ENCODE measurements at places on chromosomes 16 and 17. TPM values are rescaled to one million over a fixed set of nuclear protein-coding genes. Genes with fewer than 3 reads are reported as not detected.

- no peaks in the 10 kb centered on the region for H3K27me3 ChIP-seq
- no peaks in the 10 kb centered on the region for H3K36me3 ChIP-seq
- H3K4me1 ChIP-seq: peaks cover 20% of the 10 kb centered on the region
- no peak for DNase-seq
- H3K27ac ChIP-seq: peak overlapping the region; percentile 59
- peak overlapping the region; percentile 75 for H3K4me3 ChIP-seq
These were observed 3.0 kb downstream of the BAHCC1 start for GRCh38 chr17:81398176-81398831.

GRCh38 chr17:69269131-69269998 is 40.7 kb upstream of the ABCA10 start:
- H3K36me3 ChIP-seq: no peaks in the 10 kb centered on the region
- DNase-seq: no peak
- no peaks in the 10 kb centered on the region for H3K27me3 ChIP-seq

DNA sequence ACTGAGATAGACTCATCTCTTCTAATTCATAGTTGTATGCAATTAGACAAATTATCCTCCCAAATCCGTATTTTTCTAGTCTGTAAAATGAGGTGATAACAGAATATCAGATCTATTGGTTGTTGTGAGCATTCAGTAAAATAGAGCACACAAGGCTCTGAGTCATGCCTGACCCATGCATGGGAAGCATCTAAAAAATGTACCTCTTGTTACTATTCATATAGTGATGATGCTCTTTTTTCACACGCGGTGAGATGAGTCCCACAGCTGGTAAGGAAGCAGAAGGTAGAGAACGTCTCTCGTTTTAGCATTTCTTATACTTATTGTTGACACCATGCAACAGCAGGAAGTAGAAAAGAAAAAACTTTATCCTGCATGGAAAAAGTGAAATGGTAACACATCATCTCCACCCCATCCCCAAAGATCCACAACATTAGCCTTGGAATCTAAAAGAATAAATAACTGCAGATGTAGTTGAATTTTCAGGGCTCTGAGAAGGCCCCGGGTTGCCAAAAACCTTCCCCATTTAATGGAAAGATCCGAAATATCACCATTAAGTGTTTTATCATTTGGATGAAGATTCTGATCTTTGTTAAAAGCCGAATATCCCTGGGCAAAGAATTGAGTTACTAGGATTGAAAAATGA is 215.6 kb downstream of the TMEM114 start:
- H3K27ac ChIP-seq: no peak overlapping the region
- no peaks in the 10 kb centered on the region for H3K36me3 ChIP-seq
- H3K4me3 ChIP-seq: no peak overlapping the region
- H3K4me1 ChIP-seq: no peaks in the 10 kb centered on the region
- H3K27me3 ChIP-seq: no peaks in the 10 kb centered on the region

Gene CACNG5
- not detected for total RNA-seq

- H3K36me3 ChIP-seq: no peaks in the 10 kb centered on the region
- no peak for DNase-seq
- H3K4me3 ChIP-seq: no peak overlapping the region
- no peak overlapping the region for H3K27ac ChIP-seq
- H3K4me1 ChIP-seq: no peaks in the 10 kb centered on the region
- no peaks in the 10 kb centered on the region for H3K27me3 ChIP-seq
These were observed 15.1 kb downstream of the SLC6A4 start for GRCh38 chr17:30220414-30220813.

Gene TEN1
- 13.5 TPM for total RNA-seq

Gene MFAP4
- 168 TPM for total RNA-seq

- DNase-seq: peak; percentile 45
- peaks cover 3% of the 10 kb centered on the region for H3K4me1 ChIP-seq
- H3K27ac ChIP-seq: peak overlapping the region; percentile 26
- H3K27me3 ChIP-seq: no peaks in the 10 kb centered on the region
- H3K36me3 ChIP-seq: no peaks in the 10 kb centered on the region
- peak overlapping the region; percentile 75 for H3K4me3 ChIP-seq
These were observed 230.9 kb downstream of the MRTFB start for GRCh38 chr16:14302031-14302398.

Gene CANT1
- 42.7 TPM for total RNA-seq

Gene KRT222
- 0.51 TPM for total RNA-seq

GRCh38 chr16:12757546-12757945 is 46.1 kb downstream of the CPPED1 start:
- no peak overlapping the region for H3K27ac ChIP-seq
- H3K36me3 ChIP-seq: no peaks in the 10 kb centered on the region
- no peak for DNase-seq

- H3K36me3 ChIP-seq: no peaks in the 10 kb centered on the region
- H3K27ac ChIP-seq: no peak overlapping the region
- peak; percentile 44 for DNase-seq
- peak overlapping the region; percentile 47 for H3K4me3 ChIP-seq
These were observed 562 bp downstream of the PPL start for GRCh38 chr16:4936181-4936990.

DNA sequence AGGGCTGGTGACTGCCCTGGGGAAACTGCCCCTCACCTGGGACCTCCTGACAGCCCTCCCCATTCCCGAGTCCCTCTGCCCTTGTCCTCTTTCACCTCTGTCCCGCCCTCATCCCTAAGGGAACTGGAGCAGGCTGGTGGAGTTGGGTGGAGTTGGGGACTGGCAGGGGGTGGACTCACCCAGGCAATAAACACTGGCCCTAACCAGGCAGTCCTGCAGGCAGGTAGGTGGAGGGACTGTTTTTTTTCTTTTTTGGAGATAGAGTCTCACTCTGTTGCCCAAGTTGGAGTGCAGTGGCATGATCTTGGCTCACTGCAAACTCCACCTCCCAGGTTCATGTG is 11.7 kb downstream of the GCGR start:
- no peak overlapping the region for H3K27ac ChIP-seq
- H3K4me3 ChIP-seq: no peak overlapping the region
- H3K4me1 ChIP-seq: no peaks in the 10 kb centered on the region

DNA sequence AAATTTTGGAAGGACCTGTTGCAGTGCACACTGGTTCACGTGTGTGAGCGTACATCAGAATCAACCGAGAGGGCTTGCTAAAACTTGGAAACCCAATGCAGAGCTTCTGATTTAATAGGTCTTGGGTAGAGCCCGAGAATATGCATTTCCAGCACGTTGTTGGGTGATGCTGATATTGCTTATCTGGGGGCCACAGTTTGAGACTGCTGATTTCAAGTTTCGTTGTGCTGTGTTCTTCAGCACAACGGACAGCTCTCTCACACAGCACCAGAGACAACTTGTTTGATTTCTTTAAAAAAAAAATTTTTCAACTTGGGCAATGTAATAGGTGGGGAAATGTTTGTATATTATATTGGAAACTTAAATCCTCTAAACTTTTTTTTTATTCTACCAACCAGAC is 9.4 kb downstream of the OR4D2 start:
- no peak overlapping the region for H3K27ac ChIP-seq
- no peak overlapping the region for H3K4me3 ChIP-seq
- no peaks in the 10 kb centered on the region for H3K27me3 ChIP-seq
- no peaks in the 10 kb centered on the region for H3K36me3 ChIP-seq
- no peaks in the 10 kb centered on the region for H3K4me1 ChIP-seq
- no peak for DNase-seq

GRCh38 chr16:81885976-81886586 is 107.0 kb downstream of the PLCG2 start:
- DNase-seq: no peak
- no peaks in the 10 kb centered on the region for H3K4me1 ChIP-seq
- no peak overlapping the region for H3K27ac ChIP-seq
- H3K36me3 ChIP-seq: no peaks in the 10 kb centered on the region
- no peak overlapping the region for H3K4me3 ChIP-seq

DNA sequence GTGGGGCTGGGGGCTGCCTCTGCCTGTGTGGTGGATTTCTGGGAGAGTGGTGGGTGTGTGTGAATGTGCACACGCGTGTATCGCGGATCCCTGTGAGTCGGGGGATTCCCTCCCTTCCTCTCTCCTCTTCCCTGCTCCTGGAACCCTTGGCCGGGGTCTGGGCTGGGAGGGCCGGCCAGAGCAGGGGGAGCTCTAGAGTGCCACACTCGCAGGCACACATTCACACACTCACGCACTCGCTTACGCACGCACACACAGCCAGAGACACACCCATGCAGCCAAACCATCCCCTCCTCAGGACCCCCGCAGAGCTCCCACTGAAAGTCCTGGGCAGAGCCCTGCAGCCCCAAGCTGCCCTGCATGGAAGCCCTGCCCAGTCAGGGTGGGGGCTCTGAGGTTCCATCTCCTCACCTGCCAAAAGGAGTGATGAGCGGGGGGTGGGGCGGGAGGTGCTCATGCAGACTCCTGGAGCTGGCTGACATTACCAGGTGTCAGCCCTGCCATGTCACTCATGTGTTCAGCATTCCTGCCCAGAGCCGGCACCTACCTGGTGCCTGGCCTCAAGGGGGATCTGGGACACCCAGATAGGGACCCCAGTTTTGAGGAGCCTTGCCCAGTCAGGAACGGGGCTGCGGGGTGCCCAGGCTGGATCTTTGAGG is 1.9 kb downstream of the NECAB2 start:
- no peak overlapping the region for H3K4me3 ChIP-seq
- no peaks in the 10 kb centered on the region for H3K4me1 ChIP-seq
- H3K27ac ChIP-seq: no peak overlapping the region
- H3K27me3 ChIP-seq: no peaks in the 10 kb centered on the region
- DNase-seq: no peak
- no peaks in the 10 kb centered on the region for H3K36me3 ChIP-seq

DNA sequence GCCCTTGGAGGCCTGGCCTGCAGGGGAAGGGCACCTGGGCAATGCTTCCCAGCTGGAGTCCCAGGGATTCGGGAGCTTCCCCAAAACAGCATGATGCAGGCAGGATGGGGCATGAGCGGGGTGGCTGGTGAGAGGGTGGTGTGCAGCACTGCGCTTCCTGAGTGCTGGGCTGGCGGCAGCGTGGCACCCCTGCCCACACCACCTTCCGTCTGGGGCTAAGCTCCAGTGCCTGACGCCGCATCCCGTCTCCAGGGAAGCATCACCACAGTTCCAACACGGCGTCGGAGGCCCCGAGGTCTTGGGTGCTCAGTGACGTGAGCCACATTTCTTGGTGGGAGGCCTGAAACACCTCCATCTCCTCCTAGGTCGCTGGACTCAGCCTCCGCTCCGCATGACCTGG is 13.8 kb upstream of the MTSS2 start:
- H3K36me3 ChIP-seq: no peaks in the 10 kb centered on the region
- no peak for DNase-seq
- no peaks in the 10 kb centered on the region for H3K27me3 ChIP-seq
- no peak overlapping the region for H3K27ac ChIP-seq
- H3K4me1 ChIP-seq: peaks cover 17% of the 10 kb centered on the region

- H3K4me1 ChIP-seq: peaks cover 19% of the 10 kb centered on the region
- no peaks in the 10 kb centered on the region for H3K27me3 ChIP-seq
- no peak overlapping the region for H3K27ac ChIP-seq
- peak; percentile 35 for DNase-seq
- H3K36me3 ChIP-seq: no peaks in the 10 kb centered on the region
These were observed 9.2 kb downstream of the PMP22 start for GRCh38 chr17:15255713-15256454.

DNA sequence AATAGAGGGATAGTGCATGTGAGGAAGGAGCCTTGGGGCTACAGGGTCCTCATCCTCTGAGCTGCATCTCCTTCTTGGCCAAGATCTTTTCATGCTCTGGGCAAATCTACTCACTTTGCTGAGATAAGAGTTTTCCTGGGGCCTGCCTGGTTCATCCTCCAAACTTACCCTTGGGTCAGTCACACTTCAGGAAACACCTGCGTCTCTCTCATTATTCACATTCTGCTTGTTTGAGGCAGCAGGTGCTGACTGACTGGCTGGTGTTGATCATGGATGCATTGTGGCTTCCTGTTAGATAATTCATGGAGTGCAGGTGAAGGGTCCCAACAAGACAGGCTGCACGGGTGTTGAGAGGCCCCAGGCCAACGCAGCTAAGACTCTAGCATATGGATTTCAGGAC is 162.6 kb downstream of the SALL1 start:
- no peaks in the 10 kb centered on the region for H3K36me3 ChIP-seq
- DNase-seq: no peak
- no peak overlapping the region for H3K27ac ChIP-seq
- no peaks in the 10 kb centered on the region for H3K27me3 ChIP-seq

Gene TMEM88
- 3.2 TPM for total RNA-seq

GRCh38 chr17:7407485-7408251 is at the start of gene NLGN2:
NLGN2 (plus strand) TSS chr17:7407845; CDS start chr17:7408256, 411 bp downstream.
- no peaks in the 10 kb centered on the region for H3K27me3 ChIP-seq
- H3K27ac ChIP-seq: no peak within 1 kb of the TSS
- no peaks in the 10 kb centered on the region for H3K36me3 ChIP-seq
- H3K4me3 ChIP-seq: no peak within 1 kb of the TSS
- H3K4me1 ChIP-seq: peaks cover 5% of the 10 kb centered on the region
- no peak for DNase-seq

Gene RBFOX1
- not detected for total RNA-seq

- no peaks in the 10 kb centered on the region for H3K36me3 ChIP-seq
- H3K27me3 ChIP-seq: no peaks in the 10 kb centered on the region
- no peak overlapping the region for H3K27ac ChIP-seq
- H3K4me1 ChIP-seq: no peaks in the 10 kb centered on the region
- DNase-seq: no peak
These were observed 506.7 kb downstream of the HAPSTR1 start for GRCh38 chr16:9597967-9598730.

DNA sequence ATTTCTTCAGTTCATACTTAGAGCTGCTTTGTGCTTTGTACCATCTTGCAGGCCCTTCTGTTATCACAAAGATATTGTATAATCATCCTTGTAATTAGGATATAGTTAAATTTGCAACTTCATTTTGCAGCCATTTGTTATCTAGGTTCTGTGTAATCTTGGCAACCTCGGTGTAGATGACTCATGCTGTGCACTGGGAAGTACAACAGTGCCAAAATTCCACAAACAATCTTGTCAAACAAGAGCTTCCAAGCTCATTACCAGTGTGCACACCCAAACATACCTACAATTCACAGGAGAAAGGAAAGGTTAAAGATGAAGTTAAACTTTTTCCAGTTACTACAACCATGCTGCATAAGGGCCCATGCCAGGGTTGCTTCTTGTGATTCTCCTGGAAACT is 1231.8 kb downstream of the CDH11 start:
- no peaks in the 10 kb centered on the region for H3K27me3 ChIP-seq
- H3K4me1 ChIP-seq: no peaks in the 10 kb centered on the region
- H3K4me3 ChIP-seq: no peak overlapping the region
- H3K27ac ChIP-seq: no peak overlapping the region
- H3K36me3 ChIP-seq: no peaks in the 10 kb centered on the region

GRCh38 chr16:29745121-29745852 is 503 bp downstream of the C16orf54 start:
- no peak overlapping the region for H3K27ac ChIP-seq
- DNase-seq: no peak
- H3K27me3 ChIP-seq: no peaks in the 10 kb centered on the region
- no peaks in the 10 kb centered on the region for H3K4me1 ChIP-seq
- H3K36me3 ChIP-seq: no peaks in the 10 kb centered on the region
